Sigmoid colon (tissue), 7 donors: ENCODE measurements at places on chromosomes 2 and 18. TPM values are rescaled to one million over a fixed set of nuclear protein-coding genes. Genes with fewer than 3 reads are reported as not detected.

- DNase-seq = no peak
Observed at GRCh38 chr2:56732946-56733345, 549.2 kb downstream of the CCDC85A start.

DNA sequence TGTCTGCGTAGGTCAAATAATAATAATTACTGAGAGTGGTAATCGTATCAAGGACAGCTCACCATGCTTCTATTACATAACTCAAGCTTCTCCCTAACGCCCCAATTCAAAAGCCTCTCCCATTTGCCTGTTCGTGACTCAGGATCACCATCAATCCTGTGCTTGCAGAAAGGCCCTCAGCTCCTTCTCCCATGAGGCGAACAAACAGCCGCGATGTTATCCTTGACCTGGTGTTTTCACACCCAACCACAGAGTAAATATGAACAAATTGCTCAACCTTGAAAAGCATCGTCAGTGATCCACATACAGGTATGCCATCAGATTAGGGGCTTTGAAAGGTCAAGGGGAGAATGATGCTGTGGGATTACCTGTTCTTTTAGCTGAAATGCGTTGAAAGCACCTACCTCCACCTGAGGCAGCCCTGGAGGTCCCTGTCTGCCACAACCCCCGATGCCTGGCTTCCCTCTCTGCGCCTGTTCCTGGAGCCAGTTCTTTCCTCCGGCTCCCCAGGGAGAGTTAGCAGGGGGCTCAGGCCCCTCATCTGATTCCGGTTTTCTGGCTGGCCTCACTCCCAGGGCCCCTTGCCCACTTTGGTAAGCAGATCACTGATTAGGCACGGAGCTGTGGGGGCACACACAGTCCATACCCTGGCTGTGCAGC lies 39.1 kb upstream of the ODC1 start:
- DNase-seq = peak; percentile 35

GRCh38 chr2:120771111-120771780 lies 35.6 kb downstream of the GLI2 start:
- peak; percentile 87 for DNase-seq

Gene HRH4
- total RNA-seq = under 0.01 TPM

GRCh38 chr2:101195871-101196661 lies 44.9 kb upstream of the TBC1D8 start:
- DNase-seq = no peak
